ENCODE measurements at places on chromosomes 12 and 14.

DNA sequence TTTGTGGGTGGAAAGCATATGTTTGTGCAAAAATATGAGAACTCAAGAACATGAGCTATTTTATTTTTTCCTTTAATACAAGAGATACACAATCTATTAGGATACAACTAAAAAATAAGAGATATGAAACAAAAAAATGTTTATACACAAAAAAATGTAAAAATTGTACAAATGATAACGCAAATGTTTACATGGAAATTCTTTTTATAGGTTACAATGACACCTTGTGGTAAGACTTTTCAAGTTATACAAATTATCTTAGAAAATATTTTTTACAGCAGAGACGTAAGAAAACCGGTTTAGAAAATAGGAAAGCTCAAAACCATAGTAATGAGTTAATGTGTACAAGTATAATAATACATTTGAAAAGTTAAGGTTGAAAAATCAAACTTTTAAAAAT, 25.5 kb downstream of the CEP83 start:
- DNase-seq: no peak

GRCh38 chr14:96764012-96764411, 33.2 kb upstream of the VRK1 start:
- DNase-seq: no peak

DNA sequence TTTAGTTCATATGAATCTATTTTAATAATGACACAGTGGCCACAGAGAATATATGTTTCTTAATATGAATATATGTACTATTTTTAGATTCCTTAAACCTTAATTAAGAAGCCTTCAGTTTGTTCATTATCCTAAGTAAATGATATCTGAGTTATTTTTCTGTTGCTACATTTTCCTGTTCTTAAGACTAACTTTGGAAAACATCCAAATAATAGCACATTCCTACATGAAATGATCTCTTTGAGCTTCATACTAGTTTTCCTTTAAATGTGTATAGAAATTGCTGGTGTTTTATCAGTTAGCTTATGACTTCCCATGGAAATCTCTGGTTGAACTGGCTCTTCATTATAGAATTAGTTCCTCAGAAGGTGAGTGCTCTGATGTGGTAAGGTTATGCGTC, 72.1 kb downstream of the POLR3B start:
- DNase-seq: no peak

GRCh38 chr14:54567224-54567638, 303 bp downstream of the SAMD4A start:
- no peak for DNase-seq

- DNase-seq: peak; percentile 63
These were observed 258.4 kb upstream of the CRY1 start for GRCh38 chr12:107351713-107352112.

GRCh38 chr14:29636870-29637269, 290.8 kb downstream of the PRKD1 start:
- no peak for DNase-seq

DNA sequence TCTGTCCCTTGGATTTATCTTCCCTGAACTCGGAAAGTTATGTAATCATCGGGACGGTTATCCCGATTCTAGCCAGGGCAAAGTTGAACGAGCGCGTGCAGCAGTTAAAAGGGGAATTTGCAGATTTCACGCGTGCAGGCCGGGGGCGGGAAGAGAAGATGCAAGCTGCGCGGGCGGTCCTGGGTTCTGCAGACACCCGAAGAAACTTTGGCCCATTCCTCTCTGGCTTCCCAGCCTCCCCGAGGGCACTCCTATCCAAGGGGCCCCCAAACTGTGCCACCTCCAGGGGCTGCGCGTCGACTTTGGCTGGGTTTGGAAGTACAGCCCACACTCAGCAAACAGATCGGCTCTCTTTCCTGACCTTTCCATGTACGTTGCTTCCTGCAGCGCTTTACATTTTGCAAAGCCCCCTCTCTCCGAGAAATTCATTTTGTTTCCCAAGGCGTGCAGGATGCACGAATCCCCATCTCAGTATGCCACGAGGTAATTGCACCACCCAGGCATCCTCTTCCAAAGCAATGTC, 941 bp upstream of the PPP1CC start:
- no peak for DNase-seq

- peak; percentile 54 for DNase-seq
These were observed 104.8 kb upstream of the CNTN1 start for GRCh38 chr12:40587421-40587820.

- no peak for DNase-seq
These were observed 68.0 kb downstream of the PDE3A start for GRCh38 chr12:20436316-20436715.

- no peak for DNase-seq
These were observed 18.2 kb downstream of the CINP start for GRCh38 chr14:102344485-102344884.

- peak; percentile 94 for DNase-seq
These were observed 13.5 kb downstream of the DHRS7 start for GRCh38 chr14:60151715-60152114.

- no peak for DNase-seq
These were observed 166.6 kb downstream of the PIWIL1 start for GRCh38 chr12:130504110-130504839.
